Nephron progenitor cell (in vitro differentiated cells): ENCODE measurements at places on chromosomes 12 and 14.
A peak's percentile ranks its signal among the peaks of the same experiment; 100 is the strongest.

DNA sequence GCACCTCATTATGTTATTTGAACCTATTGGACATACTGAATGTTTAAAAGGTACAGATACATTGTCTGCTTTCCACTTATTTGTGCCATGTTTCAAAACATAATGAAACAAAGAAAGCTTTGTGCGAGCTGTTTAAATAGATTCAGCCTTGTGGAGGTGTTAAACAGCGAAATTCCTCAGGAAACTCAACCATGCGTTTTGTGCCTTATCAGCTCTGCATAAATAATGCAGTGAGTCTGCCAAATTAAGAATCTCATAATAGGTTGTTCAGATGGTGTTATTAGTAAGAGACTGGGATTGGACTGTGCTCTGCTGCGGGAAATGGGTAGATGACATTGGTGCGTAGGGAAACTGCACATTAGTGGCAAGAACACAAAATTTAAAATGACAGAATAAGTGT is 163.7 kb upstream of the CLEC14A start:
- no peak for DNase-seq

GRCh38 chr14:44040561-44040960 is 466.5 kb downstream of the FSCB start:
- no peak for DNase-seq

GRCh38 chr12:75977952-75978671 is 53.5 kb downstream of the PHLDA1 start:
- peak; percentile 13 for DNase-seq

DNA sequence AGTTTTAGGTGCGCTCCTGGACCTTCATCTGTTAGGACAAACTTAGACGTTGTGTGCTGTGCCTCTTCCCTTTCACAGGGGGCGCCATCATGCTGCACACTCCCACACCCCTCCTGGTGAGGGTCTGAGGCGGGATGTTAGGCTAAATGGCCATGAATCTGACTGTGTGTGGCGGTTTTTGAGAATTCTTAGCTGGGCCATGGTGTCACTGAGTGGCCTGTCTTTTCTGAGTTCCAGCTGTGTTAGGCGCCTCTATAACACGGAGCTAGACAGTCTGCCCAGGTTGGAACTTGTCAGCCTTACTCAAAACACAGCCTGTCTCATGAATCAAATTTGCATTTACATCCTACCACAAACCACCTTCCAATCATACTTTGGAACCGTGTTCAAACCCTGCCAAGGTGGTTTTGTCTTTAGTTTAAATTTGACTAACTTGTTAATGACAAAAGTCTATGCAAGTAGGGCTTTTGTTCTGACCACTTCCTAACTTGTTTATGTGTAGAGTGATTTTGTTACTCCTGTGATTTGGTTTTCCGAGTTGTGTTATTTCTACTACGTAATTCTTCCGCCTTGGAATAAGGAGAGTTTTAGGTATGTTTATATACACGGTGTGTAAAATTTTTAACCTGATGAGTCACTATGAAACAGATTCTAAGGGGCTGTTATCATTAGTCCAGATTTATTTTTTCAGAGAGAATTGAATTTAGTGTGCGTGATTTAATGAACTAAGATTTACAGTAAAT is 19.6 kb downstream of the ACVR1B start:
- peak; percentile 31 for DNase-seq
